ENCODE measurements at places on chromosomes 11 and 22. TPM values are rescaled to one million over a fixed set of nuclear protein-coding genes. Genes with fewer than 3 reads are reported as not detected.

GRCh38 chr11:130168105-130168504 is 8.5 kb downstream of the ST14 start:
- DNase-seq: no peak

Gene F2
- 0.17 TPM for total RNA-seq

GRCh38 chr22:23251445-23252093 is 71.3 kb downstream of the BCR start:
- DNase-seq: no peak

Gene LRRC74B
- total RNA-seq: not detected

DNA sequence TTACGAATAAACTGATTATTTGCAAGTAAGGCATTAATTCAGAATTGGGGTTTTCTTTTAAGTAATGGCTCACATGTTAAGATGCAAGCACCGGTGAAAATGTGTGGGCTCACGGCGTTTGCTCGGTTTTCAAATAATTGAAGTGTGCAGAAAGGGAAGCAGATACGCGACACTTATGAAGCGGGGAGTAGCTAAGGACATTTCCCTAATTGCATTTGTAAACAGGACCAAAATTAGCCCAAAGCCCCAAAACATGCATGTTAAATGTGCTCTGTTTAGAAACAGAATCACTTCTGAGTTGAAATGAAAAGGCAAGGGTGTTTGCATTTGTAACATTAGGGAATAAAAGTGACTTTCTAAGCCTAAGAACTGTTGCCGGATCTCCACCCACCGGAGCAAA is 61.3 kb downstream of the ELFN2 start:
- no peak for DNase-seq

Gene SLCO2B1
- total RNA-seq: 0.14 TPM

Gene UBQLN3
- total RNA-seq: not detected

Gene GUCY1A2
- total RNA-seq: 0.06 TPM

Gene RAG2
- not detected for total RNA-seq

Gene IFITM10
- not detected for total RNA-seq

Gene ABCC8
- total RNA-seq: not detected

- DNase-seq: no peak
Observed at GRCh38 chr22:31119026-31119717, 3.6 kb upstream of the INPP5J start.

DNA sequence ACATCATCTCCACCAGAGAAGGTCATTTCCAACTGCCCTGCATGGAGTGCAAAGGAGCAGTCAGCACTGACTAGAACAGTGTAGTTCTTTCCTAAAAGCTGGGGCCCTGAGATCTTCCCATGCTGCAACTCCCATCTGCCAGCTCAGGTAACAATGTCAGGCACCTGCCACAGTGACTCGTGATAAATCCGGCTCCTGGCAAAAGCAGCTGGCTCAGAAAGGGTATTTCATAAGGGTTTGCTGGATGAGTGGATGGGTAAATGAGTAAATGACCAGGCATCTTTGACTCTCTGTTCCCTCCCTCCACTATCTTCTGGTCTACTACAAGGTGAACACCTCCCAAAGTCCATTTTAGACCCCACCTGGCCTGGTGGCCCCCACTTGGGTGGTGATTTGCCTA is 403.6 kb downstream of the NXPE2 start:
- no peak for DNase-seq

DNA sequence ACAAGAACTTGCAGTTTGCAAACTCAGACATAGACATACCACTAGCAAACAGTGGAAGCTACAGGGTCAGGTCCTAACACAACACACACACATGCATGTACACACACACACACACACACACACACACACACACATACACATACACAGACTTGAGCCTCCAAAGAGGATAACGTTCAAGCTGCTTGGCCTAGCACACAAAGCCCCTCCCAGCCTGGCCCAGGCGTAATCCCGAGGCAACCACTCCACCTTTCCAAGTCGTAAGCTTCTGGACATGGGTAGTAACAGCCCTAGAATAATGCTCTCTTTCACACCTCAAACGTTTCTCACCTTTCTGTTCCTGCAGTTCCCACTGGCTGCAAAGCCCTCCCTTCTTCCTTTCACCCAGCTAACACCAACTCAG is 88.6 kb downstream of the LARGE1 start:
- DNase-seq: no peak

GRCh38 chr11:120712014-120712413 is 200.5 kb downstream of the GRIK4 start:
- no peak for DNase-seq

Data from epithelial cell of proximal tubule (primary cell).